ENCODE measurements at places on chromosomes 3 and 15.

GRCh38 chr3:153334558-153334957 lies 172.5 kb downstream of the RAP2B start:
- no peak for DNase-seq

DNA sequence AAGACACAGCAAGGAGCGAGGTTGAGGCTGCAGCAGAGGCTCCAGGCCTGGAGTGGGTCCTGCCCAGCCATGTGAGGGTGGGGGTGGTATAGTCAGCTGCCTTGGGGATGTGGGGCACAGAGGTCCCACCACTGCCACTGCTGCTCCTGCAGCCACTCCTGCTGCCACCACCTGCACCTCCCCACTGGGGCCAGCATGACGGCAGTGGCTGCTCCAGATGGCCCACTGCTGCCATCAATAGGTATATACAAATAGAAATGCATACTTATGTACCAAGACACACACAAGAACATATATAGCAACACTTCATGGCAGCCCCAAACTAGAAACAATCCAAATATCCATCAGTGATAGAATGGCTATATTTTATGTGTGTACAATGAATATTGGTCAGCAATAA lies 10.0 kb upstream of the TOP2B start:
- no peak for DNase-seq

DNA sequence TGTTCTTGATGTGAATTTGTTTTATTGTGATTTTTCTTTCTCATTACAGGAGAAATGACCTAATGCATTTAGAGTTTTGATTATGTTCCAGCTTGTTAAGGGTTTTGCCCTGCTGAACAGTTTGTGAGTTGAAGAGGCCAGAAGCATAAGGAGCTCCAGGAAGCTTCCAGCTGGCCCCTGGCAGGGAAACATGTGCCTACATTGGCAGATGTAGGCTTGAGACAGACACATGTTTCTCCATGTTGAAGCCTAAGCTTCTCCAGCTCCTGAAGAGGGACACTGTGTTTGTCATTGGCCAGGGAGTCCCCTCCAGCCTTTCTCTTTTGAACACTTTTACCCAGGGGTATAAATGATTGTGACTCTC lies 88.4 kb downstream of the ASB7 start:
- no peak for DNase-seq

GRCh38 chr3:194135516-194135805 lies 487 bp upstream of the HES1 start:
- no peak for DNase-seq

DNA sequence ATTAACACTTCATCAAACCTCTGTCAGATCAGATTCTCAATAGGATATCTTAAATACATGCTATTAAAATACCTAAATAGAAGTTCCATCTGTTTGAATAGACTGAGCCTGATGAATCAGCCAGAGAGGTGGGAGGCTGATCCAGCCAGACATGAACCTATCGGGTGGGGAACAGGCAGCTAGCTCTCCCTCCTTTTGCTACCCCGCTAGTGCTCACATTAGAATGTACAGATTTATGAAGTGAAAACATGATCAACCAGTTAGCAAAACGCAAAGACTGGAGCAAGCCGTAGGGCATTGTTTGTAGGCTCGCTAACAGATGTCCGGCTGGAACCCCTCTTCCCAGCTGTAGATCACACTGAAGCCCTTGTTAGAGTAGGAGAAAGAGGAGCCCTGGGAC lies 54.4 kb downstream of the GTF2E1 start:
- no peak for DNase-seq

DNA sequence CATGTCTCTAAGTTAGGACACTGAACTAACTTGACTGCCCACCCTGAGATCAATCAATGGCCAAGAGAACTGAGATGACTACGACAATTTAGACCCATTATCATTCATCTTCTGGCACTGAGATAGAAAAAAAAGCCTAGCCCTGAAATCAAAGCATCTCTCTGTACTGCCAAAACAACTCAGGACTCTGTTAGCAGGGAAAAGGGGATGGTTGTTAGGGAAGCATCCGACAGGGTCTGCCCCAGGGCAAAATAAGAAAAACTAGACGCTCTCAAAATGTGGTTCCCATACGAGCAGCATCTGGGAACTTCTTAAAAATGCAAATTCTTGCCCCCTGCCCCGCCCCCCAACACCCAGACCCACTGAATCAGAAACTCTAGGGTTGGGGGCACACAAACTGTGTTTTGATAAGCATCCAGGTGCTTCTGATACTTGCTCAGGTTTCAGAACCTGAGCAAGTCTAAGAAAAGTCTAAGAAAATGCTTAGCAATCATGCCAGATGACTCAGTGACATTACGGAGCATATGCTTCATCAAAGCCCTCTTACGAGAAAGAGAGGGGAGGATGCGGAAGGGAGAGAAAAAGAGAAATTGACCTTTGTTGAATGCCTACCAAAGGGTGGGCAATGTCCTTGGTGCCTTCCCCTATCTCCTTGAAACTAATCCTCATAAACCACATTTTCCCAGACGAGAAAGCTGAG lies 172.8 kb upstream of the HES1 start:
- DNase-seq = no peak

DNA sequence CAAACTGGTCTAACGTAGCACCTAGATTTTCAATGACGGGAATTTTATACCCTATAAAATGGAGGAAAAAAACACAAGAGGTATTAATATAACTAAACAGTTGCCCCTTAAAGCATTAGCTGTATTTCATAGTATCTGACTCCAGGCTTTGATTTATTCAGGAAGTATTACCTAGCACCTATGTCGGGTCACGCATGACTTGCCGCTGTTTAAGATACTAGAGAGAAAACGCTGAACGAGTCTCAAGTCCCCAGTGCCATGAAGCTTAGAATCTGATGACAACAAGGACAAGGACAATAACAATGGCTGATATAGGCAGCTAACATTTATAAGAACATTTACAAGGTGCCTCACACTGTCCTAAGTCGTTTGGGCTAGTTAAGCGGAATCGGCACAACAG lies 1.9 kb downstream of the SNRPA1 start:
- DNase-seq = no peak

- no peak for DNase-seq
Observed at GRCh38 chr3:55486857-55487380, at the start of gene WNT5A. TSS of gene WNT5A (minus strand) at chr3:55487306. CDS start at chr3:55486985, 321 bp downstream.

DNA sequence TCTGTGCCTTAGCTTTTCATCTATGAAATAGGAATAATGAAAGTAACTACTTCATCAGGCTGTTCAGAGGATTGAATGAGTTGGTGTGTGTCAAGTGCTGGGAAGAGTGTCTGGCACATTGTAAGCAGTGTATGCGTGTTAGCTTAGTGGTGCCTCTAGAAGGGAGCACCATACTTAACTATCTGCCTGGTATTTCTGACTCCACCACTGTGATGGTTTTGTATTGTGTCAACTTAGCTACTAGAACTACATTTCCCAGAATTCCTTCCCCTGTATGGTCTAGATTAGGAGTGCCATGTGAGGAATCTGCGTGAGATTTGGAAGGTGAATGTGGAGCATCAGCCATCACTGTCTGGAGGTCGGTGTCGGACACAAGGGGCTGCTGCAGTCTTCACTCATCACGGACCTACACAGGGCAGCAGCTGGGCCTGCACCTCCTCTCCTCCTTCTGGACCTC lies 115.4 kb upstream of the GALNT15 start:
- DNase-seq = no peak

DNA sequence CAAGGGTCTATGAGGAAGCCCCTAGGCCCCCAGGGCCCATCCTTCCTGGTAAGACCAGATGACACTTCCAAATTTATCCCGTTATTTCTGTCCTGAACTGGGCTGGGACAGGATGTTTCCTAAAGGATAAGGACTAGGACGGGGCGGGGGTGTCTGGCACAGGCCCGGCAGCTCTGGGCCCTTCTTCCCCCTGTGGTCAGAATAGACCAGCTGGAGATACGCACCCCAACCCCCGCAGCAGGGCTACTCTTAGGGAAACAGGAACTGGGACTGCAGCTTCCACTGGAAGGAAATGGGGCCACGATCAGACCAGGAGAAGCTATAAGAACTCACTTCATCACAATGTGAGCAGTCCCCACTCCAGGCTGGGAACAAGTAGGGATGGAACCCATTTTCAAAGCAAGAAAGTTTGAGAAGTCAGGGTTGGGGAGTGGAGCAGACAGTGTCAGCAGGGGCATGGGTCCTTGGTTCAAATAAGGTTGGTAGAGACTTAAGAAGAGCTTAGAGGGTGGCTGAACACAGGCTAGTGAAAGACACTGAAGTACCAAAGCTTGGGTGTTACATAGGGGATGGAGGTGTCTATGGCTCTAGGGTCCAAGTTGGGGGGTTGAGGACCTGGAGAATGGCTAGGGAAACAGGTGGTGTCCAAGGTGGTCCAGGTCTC lies 1.1 kb downstream of the NCKIPSD start:
- no peak for DNase-seq

- peak; percentile 15 for DNase-seq
Observed at GRCh38 chr3:149813367-149814281, 609 bp downstream of the RNF13 start.

DNA sequence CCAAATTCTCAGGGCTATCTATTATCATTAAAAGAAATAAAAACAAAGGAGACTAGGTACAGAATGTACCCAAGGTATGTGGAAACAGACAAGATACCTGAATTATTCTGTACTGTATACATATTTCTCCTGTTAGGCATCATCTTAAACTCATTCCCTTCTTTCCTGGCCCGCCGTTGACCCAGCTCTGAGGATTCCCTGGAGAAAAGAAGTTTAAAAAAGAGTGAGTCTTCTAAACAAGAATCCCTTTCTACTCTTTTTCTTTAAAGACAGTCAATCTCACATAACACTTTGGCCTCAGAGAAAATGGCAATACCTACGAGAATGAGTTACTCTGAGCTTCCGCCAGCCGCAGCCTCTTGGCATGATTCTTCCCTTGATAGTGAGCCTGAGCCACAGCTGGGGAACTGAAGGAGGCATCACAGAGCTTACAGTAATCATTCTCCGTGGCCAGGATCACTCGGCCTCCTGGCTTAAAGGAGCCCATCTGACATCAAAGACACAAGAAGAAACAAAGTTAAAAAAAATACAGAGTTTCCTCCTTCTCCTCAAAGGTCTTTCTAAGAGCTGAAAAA lies 44.2 kb downstream of the ZMAT3 start:
- peak; percentile 45 for DNase-seq

DNA sequence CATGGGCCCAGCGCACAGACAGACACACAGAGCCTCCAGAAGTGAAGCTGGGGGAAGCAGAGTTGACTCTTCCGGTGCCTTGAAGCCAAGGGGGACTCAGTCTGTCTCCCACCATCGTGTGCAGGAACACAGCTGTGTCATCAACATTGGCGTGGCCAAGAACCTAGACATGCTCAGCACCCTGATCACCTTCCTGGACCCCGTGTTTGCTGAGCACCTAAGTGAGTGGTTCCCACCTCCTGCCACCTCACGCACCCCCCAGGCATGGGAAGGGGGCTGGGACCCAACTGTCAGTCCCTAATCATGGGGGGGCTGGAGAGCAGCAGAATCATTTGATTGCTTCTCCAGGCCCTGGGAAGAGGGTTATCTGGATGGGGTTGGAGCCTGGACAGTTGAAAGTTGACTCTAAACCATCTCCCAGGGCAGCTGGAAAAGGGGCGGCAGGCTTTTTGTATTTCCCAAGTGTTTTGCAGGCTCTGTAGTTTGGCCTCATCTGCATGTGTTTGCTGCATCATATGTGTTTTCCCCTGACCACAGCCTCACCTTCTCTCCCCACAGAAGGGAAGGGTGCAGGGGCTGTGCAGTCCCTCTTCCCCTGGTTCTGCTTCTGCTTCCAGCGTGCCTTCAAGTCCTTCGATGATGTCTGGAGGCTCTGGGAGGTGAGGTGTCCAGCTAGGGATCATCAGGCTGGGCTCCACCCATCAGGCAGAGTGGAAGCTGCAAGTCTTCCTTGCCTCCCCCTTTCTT lies 12.8 kb downstream of the TBC1D21 start:
- DNase-seq = no peak

GRCh38 chr15:90221246-90221900 lies 12.4 kb downstream of the CIB1 start:
- DNase-seq = no peak

DNA sequence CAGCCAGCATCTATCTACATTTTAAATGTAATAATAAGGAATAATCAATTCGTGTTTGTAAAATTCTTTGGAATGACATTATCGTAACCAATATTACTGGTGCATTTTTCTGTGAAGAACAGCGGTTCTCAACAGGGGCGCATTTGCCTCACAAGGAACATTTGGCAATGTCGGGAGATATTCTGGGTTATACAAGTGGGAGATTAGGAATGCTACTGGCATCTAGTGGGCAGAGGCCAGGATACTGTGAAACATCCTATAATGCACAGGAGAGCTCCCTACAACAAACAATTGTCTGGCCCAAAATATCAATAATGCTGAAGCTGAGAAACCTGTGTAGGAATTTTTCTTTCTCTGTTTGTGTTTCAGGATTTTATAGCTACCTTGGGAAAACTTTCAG lies 25.0 kb downstream of the ACP3 start:
- no peak for DNase-seq

- DNase-seq = no peak
Observed at GRCh38 chr15:99502661-99503060, 63.1 kb upstream of the MEF2A start.

DNA sequence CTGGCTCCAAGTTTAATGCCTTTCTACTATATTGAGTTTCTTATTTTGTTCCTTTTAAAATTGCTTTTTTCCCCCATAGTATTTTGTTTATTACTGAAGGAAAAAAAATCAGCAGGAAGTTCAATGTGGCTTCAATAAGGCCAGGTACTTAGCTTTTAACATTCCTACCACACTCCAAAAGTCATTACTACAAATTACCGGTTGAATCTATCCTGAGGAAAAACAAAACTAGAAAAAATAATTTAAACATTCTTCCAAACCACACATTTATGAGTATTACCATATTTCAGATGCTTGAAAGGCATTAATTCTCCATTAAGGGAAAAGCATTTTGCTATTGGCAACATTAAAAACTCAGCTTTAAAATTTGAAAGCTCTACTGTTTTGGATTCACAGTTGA lies 20.2 kb upstream of the TNFSF10 start:
- no peak for DNase-seq

- DNase-seq = no peak
Observed at GRCh38 chr3:111301238-111301798, 229.7 kb downstream of the NECTIN3 start.

- no peak for DNase-seq
Observed at GRCh38 chr3:155712008-155712407, 32.9 kb downstream of the PLCH1 start.

- DNase-seq = no peak
Observed at GRCh38 chr15:80121546-80121945, 31.3 kb upstream of the FAH start.

GRCh38 chr3:11455956-11456355 lies 183.8 kb downstream of the ATG7 start:
- no peak for DNase-seq

GRCh38 chr3:127170814-127171213 lies 22.1 kb upstream of the PRR23E start:
- no peak for DNase-seq

GRCh38 chr15:100880139-100880896 lies 687 bp downstream of the ALDH1A3 start:
- no peak for DNase-seq

DNA sequence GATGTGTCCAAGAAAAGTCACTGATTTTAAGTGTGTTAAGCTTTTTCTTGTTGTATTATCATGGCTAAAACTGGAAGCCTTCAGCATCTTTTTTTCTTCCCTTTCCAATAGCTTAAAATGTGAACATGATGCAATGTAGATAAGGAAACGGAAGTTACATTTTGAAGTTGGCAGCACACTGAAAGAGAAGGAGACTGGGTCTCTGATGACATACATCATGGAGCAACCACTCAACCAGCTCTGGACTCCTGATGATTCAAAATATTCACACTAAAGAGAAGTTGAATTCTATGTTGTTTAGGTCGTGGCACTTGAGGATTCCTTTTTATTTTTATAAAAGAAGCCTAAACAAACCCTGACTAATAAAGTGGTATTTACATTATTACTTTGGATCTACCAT lies 488.3 kb upstream of the ALCAM start:
- no peak for DNase-seq

GRCh38 chr3:127783642-127784160 lies 38.6 kb downstream of the MGLL start:
- DNase-seq = no peak
